ENCODE measurements at places on chromosomes 4 and X.

GRCh38 chrX:140764401-140764919, 54.9 kb downstream of the LINC00632 start:
- no peak for DNase-seq

DNA sequence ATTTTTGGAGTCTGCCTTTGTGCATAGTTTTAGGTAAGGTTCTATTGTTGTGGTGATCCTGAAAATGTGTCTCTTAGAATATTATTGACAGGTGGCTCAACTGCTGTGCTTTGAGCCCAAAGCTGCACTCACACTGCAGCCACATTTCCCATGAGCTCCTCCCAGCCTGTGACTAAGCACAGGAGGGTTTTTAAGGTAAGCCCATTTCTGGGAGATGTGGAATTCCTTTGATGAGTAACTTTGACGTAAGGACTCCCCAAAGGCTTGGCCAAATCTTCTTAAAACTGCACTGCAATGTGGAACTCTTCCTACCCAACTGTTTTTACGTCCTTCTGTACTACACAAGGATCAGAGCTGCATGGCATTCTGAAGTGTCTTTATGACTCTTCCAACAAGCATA, 20.0 kb upstream of the TMPRSS11A start:
- DNase-seq = no peak

DNA sequence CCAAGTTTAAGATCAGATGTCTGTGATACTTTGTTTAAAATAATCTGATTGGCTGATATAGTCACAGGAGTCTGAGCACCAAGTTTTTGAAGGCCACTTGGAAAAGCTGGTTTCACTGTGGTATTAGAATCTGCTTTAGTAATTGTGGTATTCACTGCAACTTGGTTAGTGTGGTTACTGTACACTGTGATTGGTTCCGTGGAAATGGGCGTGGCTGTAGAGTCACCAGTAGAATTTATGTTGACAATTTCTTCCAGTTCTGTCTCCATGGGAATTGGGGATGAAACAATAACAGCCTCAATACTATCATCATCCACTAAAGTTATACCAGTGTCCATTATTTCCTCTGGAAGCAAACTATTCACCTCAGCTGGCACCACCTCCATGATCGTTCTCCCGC, 26.2 kb downstream of the LIN54 start:
- DNase-seq = peak; percentile 73

DNA sequence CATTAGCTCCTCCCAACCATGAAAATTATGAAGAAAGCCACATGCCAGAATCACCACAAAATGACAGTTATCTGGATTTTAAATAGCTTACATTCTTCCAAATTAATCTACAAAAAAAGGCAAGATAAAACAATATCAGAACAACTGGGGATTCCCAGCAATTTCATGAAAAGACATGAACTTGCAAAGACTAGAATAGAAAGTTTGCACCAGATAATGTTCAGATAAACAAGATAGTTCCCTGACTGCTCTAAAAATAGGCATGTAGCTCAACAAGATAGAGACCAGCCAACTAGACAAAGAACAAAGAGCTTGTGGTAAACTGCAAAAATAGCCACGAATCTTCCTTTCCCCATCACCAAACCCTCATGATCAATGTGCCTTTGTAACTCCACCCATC, 30.3 kb upstream of the DDX53 start:
- DNase-seq = no peak

DNA sequence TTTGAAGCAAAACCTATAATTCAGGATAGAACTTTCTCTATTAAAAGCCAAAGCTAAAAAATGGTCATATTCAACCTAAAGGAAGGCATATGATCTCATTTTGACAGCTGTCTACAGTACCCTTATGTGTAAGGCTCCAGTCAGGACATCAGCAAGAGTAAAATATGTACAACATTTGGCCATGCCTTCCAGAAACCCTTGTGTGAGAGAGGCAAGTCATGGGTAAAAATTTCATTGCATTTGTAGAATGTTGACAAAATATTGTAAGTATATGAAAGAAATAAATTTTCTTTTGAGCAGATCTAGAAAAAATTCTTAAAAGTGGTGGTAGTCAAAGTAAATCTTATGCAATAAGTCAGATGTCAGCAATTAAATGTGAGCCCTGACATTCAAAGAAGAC, 132.3 kb downstream of the SLC39A8 start:
- no peak for DNase-seq

DNA sequence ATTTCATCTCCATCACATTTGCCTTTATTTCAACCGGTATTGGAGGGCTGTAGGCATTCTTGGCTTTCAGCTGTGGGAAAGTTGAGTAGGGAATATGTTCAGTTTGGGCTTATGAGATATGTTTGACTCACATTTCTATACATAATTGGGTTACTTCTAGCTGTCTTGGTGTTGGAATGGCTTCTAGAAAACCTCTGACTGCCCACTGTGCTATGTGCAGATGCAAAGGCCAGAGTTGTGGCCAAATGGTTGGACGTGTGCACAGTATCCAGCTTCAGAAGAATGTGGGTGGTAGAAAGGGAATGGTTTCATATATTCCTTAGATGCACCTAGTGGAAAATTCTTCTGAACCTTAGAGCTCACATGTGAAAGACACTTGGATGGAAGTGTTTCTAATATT, 92.6 kb upstream of the H2AZ1 start:
- DNase-seq = no peak

DNA sequence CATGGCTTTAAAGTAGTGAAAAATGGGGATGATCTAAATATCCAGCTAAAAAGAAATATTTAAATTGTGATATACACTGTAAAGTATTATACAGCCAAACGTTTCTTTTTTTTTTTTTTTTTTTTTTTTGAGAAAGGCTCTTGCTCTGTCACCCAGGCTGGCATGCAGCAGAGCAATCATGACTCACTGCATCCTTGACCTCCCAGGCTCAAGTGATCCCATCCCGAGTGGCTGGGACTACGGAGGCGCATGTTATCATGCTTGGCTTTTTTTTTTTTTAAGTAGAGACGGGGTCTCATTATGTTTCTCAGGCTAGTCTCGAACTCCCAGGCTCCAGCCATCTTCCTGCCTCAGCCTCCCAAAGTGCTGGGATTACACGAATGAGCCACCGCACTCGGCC, 17.1 kb downstream of the SMIM14 start:
- no peak for DNase-seq

- peak; percentile 82 for DNase-seq
Observed at GRCh38 chrX:103464774-103465117, 54.5 kb downstream of the RAB40A start.

GRCh38 chr4:37400241-37400881, 155.8 kb downstream of the NWD2 start:
- no peak for DNase-seq

- DNase-seq = no peak
Observed at GRCh38 chr4:860561-860960, 34.6 kb upstream of the CPLX1 start.

GRCh38 chrX:17052210-17052609, 105.8 kb downstream of the REPS2 start:
- no peak for DNase-seq

GRCh38 chrX:19760345-19760744, 127.1 kb downstream of the SH3KBP1 start:
- DNase-seq = no peak

DNA sequence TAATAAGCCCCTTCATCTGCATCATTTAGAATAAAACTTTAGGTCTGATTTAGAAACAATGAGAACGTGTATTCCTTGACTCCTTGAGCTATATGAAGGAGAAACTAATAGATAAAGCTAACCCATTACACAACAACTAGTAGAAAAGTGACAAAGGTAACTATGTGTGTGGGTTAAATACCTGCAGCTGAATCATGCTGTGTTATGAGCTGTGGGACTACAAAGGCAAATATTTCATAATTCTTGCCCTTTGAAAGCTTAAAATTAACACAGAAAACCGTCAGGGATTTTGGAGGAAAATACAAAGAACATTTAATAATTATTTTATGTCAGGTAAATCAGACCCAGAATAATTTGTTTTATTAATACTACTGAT, 898 bp upstream of the NDP start:
- DNase-seq = no peak

GRCh38 chrX:133482056-133482952, 67.0 kb upstream of the GPC4 start:
- no peak for DNase-seq

- DNase-seq = peak; percentile 43
Observed at GRCh38 chr4:103915224-103915869, 195.6 kb upstream of the TACR3 start.

DNA sequence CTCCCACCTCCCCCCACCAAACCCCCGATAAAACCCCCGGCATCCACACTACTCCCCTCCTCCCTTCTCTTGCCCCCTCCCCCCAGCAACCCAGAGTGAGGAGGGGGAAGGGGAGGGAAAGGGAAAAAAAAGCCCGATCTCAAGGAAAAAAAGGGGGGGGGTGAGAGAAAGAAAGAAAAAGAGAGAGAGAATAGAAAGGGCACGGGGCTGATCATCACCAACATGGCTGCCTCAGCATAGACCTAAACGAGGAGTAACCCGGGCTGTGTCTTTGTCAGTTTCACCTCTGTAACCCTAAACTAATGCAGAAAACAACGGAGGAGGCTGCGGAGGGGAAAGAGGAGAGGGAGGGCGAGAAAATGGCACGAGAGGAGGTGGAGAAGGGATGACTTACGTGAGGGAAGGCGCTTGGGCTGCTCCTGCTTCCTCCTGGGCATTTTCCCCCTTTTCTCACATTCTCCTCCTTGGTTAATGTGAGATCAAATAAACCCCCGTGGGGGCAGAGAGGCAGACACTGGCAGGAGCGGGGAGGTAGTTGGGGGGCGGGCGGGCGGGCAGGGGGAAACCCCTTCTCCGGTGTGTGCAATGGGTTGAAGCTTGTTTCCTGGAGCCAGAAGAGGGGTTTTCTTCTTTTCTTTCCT, 532 bp downstream of the ZNF827 start:
- peak; percentile 62 for DNase-seq

GRCh38 chrX:39839371-39839770, 258.4 kb downstream of the BCOR start:
- DNase-seq = no peak

- no peak for DNase-seq
Observed at GRCh38 chrX:112822892-112823291, 17.7 kb downstream of the AMOT start.

DNA sequence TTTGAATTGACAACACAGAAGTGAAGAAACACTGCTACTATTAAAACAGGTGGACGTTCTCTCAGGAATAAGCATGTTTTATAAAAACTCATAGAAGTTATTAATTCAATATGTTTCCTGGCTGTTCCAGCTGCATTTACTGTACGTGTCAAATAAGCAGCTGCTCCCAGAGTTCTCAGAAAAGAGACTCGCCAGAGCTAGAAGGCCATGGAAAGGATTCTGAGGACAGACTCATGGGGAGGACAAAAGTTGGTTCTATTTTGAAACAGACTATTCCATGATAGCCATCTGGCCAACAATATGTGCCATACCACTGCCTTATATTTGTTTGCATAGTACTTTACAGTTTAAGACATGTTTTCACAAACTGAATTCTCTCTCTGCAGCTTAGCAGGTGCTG, 136.5 kb downstream of the NR3C2 start:
- no peak for DNase-seq

DNA sequence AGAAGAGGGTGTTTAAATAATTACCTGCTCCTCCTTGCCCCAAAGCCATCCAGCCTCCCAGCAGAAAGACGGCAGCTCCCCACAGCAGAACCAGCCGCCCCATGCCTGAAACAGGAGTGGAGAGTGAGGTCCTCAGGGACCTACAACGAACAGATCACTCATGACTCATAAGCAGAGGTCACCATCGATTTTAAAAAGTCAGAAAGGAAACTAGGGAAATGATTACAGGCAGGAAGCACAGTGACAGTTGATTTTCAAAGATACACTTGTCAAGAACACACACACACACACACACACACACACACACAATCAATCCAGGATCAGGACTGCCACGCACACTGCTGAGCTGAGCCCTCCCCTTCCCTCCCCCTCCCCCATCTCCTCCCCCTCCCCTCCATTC, at the start of gene CRLF2:
Gene CRLF2, minus strand, starts transcription at position 118 of the 400 bp plus-strand sequence. Its CDS starts 15 bp downstream, at position 103.
- DNase-seq = peak; percentile 49

DNA sequence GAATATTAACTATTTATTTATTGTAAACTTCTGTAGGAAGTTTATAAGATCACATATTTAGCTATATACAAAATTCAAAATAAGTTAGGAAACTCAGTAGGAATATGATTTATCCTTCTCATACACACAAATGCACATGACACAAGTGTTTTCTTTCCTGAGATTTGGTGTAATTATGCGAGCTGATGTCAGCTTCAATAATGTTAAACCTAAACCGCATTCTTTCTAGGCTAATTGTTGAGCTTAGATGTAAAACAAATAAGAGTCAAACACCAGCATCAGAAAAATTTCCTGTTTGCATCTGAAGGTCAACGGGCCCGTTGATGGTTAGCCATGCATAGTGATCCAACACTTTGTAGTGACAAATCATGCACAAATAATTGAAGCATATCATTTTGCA, 30.8 kb downstream of the RASGEF1B start:
- no peak for DNase-seq

DNA sequence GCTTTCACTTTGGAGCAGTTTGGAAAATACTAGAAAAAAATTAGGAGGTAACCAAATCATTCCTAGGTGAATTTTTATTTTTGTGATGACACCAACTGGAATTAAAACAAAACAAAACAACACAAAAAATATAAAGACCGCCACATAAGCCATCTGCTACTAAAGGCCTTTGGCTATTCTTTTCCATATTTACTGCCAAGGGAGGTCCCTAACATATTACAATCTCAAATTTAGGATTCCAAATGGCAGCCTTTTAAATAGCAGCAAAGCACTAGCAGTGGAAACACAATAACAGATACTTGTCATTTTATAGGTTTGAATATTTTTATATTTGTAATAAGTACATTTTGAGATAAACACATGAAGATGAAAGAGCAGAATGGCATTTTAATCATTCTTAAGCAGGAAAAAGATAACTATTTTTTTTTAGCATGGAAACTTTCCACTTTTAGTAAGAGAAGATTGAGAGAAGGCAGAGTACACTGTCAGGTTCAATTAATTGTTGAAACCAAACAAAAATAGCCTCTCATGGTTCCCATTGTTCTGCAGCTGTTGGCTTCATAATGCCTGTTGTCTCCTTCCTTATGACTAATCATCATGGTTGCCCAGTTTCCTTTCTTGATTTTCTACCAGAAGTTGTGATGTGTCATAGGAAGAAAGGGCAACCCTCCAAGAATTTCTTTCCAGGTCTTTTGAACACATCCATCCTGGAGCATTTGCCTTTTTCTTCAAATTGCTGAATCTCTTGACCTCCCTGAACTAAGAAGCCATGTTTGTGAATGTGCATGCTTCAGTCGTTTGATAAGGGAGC, 219.0 kb upstream of the EMCN start:
- DNase-seq = no peak

GRCh38 chr4:56147371-56147770, 198.6 kb downstream of the CEP135 start:
- DNase-seq = peak; percentile 54

DNA sequence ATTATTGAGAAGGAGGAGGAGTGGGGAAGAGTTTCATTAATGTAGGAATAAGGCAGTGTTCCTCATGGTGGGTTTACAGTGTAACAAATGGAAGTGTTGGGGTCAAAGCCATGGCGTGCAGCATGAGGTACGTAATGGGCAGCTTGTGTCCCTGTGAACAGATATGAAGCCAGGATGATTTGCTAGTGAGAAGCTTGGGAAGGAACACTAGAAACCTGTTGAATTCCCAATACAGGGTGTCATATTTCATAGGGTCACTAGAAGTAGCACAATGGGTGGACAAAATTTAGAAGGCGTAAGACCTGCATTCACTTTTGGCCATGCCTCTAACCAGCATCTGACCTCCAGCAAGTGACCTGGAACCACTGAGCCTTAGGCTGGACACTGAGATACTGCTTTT, 6.8 kb downstream of the PYURF start:
- no peak for DNase-seq
